ENCODE measurements at places on chromosomes 2 and 18.

DNA sequence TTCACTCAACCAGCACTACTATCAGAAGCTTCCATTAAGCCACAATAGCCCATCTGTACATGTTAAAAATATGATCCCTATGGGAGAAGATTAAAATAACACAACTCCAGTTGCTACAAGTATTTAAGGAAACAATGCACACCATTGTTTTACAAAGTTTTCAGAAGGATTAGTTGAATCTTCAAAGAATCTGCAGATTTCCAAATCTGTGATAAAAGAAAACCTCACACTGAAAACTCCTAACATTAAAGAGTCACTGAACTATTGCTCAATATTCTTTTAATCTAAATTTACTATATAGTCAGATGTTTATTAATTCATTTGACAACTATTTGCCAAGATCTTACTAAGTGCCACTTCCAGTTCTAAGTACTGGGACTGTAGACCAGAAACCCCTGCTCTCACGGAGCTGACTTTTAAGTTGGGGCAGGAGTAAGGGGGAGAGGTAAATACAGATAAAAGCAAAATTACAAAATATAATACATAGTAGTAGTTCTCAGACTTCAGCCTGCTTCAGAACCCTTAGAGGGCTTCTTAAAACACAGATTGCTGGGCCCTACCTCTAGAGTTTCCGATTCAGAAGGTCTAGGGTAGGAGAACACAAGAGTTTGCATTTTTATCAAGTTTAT, 94.4 kb downstream of the STK39 start:
- DNase-seq: no peak

GRCh38 chr18:22765896-22766295, 167.2 kb upstream of the RBBP8 start:
- DNase-seq: no peak

- DNase-seq: no peak
Observed at GRCh38 chr2:174535757-174536703, 49.2 kb upstream of the GPR155 start.

GRCh38 chr2:83742117-83742782, 716.8 kb downstream of the SUCLG1 start:
- no peak for DNase-seq

DNA sequence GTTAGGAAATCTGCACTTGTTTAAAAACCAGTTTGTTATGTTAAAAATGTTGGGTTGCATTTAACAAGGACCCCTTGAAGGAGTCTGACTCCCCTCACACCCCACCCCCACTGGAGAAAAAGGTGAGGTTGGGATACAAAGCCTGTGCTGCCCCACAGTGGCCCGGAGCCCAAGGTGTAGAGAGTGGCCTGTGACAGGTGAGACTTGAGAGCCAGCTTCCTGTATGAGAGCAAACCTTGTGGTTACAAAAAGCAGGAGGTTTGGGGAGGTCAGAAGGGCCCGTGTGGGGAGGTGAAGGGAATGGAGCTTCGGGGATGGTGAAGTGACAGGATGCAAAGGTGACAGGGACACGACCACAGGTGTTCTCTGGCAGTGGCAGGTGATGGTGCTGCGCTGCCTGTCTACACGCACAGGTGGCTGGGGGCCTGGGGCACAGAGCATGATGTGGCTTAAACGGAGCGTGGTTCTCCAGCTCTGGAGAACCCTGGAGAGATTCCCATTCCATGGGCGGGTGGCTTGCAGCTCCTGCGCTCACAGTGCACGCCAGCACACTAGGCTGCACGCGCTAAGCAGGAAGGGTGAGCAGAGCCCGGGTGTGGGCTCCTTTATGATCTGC, 29.0 kb downstream of the IMPA2 start:
- DNase-seq: no peak

GRCh38 chr2:111946294-111947114, 48.1 kb downstream of the MERTK start:
- no peak for DNase-seq

DNA sequence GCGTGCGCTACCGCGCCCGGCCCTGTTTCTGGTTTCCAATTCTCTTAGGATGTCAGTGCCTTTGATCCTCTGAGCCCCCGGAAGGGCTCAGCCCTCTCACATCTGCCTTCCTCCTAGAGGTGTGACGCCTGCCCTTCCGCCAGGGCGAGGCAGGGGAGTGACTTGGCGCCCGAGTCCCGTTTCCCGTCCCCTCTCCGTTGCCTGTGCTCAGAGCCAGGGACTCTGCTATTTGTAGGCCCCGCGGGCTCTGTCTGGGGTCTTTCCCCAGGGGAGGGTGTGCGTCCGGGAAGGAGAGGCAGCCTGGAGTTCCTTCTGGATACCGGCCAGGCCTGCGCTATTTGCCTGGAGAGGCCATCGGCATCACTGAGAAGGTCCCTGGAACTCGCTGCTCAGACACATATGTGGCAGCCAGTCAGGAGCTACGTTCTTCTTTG, 103.7 kb upstream of the TAF1B start:
- DNase-seq: no peak

DNA sequence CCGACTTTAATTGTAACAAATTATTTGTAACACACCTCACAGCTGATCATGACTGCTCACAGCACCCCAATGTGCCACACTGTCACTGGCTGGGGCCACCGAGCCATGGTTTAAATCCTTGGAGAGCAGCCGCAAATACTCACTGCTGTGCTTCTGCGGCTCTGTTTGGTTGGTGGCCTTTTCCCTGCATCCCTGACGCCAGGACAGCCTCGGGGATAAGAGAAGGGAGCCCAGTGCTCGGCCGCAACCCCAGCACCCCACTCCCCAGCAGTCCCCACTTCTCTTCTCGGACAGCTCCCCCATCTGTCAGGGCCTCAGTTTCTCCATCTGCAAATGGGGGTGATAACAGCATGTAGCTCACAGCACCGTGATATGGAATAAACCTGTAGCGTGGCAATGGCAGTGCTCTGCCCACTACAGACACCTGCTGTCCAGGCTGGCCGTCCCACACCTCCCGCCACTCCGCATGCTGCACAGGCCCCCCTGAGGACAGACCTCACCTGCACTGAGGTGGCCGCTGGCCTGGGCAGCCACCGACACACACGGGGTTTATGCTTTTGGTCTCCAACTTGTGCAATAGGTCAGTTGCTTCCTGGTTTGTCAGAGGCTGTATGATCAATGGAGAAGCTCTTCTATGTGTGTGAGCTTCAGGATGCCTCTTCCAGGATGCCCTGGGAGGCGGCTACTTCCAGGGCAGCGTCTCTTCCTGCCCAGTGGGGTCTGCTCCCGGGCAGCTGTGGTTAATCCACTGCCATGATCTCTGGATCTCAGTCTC, 87.1 kb downstream of the NDUFA10 start:
- DNase-seq: no peak

DNA sequence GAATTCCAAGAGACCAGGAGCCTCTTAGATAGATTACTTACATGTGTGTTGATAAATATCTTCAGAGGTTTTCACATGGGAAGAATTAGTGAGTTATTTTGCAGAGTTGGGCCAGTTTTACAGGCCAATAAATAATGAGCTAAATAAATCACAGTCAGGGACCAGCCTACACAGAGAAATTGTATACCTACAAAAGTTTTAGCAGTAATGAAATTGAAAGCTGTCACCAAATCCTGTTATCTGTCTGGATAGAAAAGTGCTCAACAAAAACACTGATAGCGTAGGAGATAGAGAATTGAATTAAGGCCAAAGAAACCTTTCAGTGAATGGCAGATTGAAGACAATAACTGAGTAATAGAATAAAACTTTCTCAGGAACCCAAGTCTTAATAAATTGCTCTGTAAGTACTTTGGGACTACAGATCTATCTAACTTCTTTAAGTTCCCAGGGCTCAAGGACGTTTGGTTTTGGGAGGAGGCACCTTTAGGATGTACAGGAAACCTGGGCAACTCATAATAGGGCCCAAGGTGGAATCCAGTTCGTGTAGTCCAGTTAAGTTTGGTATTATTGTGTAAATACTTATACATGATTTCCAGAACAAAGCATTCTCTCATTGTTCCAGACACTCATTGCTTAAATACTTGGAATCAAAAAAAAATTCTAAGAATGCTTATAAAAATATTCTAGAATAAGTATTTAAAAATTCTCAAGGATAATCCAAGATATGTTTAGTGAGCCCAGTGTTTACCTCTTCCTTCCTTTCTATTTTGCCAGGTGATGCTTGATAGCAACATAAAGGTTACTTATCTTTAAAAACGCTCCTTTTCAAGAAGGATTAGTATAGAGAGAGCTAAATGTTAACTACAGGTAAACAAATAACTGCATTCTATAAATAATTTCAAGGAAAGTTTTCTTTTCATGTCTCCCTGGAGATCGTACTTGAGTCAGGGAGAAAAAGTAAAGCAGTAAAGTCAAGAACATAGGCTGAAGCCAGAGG, 134.5 kb downstream of the NCKAP5 start:
- DNase-seq: no peak

- DNase-seq: no peak
Observed at GRCh38 chr2:23684395-23685176, 242.3 kb downstream of the ATAD2B start.

GRCh38 chr2:236200378-236200777, 32.2 kb upstream of the GBX2 start:
- no peak for DNase-seq

GRCh38 chr2:182435754-182436153, 8.9 kb upstream of the PDE1A start:
- DNase-seq: no peak

DNA sequence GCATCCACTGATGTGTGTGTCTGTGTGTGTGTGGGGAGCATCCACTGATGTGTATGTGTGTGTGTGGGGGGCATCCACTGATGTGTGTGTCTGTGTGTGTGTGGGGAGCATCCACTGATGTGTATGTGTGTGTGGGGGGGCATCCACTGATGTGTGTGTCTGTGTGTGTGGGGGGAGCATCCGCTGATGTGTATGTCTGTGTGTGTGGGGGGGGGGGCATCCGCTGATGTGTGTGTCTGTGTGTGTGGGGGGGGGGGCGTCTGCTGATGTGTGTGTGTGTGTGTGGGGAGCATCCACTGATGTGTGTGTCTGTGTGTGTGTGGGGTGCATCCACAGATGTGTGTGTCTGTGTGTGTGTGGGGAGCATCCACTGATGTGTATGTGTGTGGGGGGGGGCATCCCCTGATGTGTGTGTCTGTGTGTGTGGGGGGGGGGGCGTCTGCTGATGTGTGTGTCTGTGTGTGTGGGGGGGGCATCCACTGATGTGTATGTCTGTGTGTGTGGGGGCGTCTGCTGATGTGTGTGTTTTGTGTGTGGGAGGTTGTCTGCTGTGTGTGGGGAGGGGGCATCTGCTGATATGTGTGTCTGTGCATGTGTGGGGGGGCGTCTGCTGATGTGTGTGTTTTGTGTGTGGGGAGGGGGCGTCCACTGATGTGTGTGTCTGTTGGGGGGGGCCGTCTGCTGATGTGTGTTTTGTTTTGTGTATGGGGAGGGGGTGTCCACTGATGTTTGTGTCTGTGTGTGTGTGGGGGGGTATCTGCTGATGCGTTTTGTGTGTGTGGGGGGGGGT, 125.9 kb downstream of the NFATC1 start:
- no peak for DNase-seq

GRCh38 chr2:30446602-30447148, 371 bp upstream of the LCLAT1 start:
- DNase-seq: no peak

GRCh38 chr2:74407682-74408081, 13.7 kb downstream of the C2orf81 start:
- DNase-seq: no peak

- no peak for DNase-seq
Observed at GRCh38 chr2:136022396-136023146, 37.1 kb upstream of the DARS1 start.

DNA sequence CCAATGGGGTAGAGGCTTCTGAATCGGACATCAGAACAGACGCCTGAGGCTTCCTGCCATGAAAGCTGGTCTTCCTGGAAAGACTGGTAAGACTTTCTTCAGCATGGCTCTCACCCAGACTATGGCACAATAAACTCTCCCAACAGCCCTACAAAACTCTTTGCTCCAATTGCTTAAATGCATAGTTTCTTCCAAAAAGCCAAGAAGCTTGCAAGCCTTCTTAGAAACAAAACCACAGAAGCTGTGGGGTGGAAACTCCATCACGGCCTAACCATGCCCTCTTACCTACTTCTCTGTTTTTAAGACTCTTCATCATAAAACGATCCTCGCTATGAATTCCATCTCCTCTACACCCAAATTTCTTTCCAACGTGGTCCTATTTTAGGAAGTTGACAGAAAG, 48.2 kb downstream of the PAX8 start:
- DNase-seq: no peak

- DNase-seq: no peak
Observed at GRCh38 chr2:145715601-145716000, 1195.7 kb upstream of the ZEB2 start.

- no peak for DNase-seq
Observed at GRCh38 chr18:21257386-21257785, 15.4 kb downstream of the GREB1L start.

DNA sequence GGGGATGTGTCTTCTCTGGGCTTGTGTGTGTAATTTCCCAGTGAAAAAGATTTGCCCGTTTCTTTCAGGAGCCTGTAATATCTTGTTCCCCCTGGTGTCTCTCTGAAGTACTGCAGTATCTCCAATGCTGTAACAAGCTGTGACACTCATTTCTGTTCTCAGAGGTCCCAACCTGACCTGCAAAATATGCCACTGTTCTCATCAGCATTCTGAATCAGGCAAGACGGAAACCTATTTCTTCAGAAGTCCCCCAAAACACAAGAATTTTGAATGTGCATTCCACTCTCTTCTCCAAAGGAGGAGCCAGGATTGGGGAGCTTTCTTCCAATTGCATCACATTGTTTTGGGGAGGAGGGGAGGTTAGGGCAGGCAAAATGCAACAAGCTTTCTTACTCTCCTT, 77.0 kb upstream of the CNGA3 start:
- no peak for DNase-seq

DNA sequence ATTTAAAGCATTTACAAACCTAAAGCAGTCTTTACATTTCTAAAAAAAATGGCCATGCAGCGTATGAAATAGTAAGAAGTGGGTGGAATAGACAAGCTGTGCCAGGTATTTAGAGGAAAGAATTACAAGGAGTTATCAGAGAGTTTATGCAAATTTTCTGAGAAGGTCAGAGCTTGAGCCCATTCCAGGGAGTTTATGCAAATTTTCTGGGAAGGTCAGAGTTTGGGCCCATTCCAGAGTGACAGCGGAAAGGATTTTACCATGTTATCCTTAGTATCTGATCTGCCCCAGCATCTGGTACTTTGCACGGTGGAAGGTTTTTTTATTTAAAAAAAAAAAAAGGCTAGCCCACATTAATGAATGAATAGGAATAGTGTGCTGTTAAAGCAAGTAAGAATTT, 1.4 kb upstream of the DOK6 start:
- DNase-seq: no peak

DNA sequence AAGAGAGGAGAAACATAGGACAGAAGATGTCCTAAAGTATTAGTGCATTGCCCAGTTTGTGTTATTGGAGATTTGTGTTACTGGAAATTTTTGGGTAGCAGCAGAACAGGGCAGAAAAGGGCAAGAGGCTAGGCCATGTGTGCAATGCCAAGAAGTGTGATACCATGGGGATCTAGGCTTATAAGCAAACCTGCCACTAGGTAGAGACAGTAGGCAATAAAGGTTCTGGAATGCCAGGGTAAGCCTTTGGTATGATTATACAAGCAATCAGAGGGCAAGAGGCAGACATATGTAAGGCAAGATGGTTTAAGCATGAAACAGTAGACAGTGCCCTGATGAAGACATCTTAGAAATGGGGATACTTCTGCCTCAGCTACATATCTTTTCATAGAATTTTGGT, 12.3 kb upstream of the CERS6 start:
- no peak for DNase-seq

GRCh38 chr2:213281156-213281555, 3.1 kb upstream of the SPAG16 start:
- DNase-seq: no peak

Measured in progenitor cell of endocrine pancreas (in vitro differentiated cells).